Activated naive CD4-positive, alpha-beta T cell treated with anti-CD3 and anti-CD28 coated beads for 36 hours (primary cell): ENCODE measurements at places on chromosomes 13 and 19.

DNA sequence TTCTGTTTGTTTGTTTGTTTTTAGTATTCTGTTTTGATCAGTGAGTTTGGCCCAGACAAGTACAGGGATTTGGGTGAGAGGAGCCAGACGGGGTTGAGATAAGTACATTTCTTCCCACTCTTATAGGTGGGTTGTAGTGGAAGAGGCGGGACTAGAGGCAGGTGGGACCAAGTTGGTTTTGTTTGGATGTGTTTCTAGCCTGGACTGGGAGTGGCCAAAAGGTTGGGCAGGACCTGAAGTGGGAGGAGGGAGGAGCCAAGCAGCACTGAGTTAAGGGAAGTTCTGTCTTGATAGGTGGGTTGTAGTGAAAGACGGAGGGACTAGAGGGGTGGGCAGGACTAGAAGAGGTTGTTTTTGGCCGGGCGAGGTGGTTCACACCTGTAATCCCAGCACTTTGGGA, 9.0 kb downstream of the DNASE2 start:
- peaks cover 23% of the 10 kb centered on the region for H3K36me3 ChIP-seq
- H3K4me3 ChIP-seq, result peak overlapping the region; percentile 4
- no peak overlapping the region for H3K27ac ChIP-seq

GRCh38 chr19:39738814-39739213, 985 bp upstream of the CLC start:
- H3K27ac ChIP-seq, result no peak overlapping the region
- peaks cover 37% of the 10 kb centered on the region for H3K4me1 ChIP-seq
- H3K36me3 ChIP-seq, result no peaks in the 10 kb centered on the region

DNA sequence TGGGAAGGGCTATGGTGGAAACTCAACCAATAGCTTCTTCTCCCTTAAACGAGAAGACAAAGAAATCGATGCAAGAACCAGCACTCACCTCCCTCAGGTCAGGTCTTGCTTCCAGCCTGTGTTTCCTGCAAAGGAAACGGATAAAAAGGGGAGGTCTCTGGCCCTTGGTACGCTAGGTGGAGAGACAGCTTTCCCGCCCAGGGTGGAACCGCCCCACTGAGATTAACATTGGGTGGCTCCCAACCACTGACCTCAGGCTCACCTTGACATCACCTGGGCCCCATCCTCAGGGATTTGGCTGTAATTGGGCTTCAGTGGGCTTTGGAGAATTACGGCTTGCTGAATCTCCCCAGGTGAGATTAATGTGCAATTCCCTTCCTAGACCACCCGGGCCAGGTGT, at the start of gene NLRP7:
Gene NLRP7 (minus strand): TSS at position 150 of the 400 bp plus-strand sequence.
- no peaks in the 10 kb centered on the region for H3K27me3 ChIP-seq
- no peak within 1 kb of the TSS for H3K27ac ChIP-seq
- no peak within 1 kb of the TSS for H3K4me3 ChIP-seq
- no peaks in the 10 kb centered on the region for H3K36me3 ChIP-seq

DNA sequence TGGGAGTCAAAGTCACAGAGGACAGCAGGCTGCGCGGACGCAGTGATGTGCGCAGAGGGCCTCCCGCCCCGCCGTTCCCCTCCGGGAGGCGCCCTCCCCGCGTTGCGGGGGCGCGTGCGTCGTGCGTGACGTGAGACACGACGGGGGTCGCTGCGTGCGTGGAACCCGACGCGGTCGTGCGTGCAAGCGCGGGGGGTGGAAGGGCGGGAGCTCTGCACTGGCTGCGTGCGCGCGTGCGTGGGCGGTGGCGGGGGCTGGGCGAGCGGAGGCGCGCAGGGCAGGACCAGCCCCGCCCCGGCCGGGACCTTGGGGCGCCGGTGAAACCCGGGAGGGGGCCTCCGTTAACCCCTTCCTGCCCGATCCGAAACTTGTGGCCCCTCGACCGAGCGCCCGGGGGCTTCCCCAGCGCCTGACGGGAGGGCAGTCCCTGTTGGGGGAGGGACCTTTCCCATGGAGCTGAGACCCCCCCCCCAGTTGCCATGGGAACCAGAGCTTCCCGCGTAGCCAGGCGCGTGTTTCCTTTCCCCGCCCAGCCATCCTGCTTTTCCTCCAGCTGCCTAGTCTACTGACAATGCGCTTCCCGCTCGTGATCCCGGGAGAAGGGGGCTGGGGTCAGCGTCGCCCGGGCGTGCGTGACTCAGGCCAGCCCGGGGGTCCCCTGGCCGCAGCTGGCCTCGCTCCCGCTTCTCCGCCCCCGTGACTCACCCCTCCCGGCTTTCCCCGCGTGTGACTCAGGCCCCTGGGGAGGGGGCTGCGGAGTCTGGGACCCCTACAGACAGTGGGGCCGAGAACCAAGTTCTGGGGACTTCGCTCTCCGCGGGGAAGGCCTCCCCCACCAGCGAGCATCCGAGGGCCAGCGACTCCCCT, 7.3 kb upstream of the HOOK2 start:
- H3K27me3 ChIP-seq, result no peaks in the 10 kb centered on the region
- H3K4me1 ChIP-seq, result peaks cover 32% of the 10 kb centered on the region
- peak; percentile 93 for DNase-seq
- H3K27ac ChIP-seq, result peak overlapping the region; percentile 93
- no peaks in the 10 kb centered on the region for H3K36me3 ChIP-seq

DNA sequence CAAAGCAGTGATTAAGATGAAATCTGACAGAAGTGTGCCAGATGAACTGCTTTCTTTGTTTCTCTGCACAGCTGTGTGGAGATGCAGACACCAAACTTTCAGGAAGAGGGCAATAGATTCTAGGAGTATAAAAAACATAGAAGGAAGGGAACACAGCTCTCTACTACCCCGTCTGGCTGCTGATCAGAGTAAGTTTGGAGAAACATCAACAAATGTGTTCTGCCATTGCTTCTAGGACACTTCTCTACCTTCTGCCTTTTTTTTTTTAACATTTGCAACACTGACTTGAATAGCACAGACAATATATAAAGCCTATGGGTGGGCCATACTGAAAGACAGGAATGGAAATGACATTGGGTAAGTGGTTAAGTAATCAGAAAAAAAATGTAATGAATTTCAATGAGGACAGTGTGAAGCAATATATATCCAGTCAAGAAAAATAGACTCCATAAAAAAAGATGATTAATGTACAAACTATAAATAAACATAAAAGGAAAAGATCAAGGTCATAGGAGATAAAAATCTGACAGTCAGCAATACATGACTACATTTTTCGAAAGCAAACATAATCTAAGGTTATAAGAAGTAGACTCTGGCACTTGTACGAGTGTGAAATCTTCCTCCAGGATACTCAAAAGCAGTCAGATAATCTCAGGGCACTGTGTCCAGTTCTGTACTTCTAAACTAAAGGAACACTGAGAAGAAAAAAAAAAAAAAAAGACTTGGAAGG, 21.4 kb downstream of the NUFIP1 start:
- no peak overlapping the region for H3K27ac ChIP-seq
- no peak overlapping the region for H3K4me3 ChIP-seq
- peaks cover 35% of the 10 kb centered on the region for H3K36me3 ChIP-seq
- H3K4me1 ChIP-seq, result no peaks in the 10 kb centered on the region
- no peaks in the 10 kb centered on the region for H3K27me3 ChIP-seq

DNA sequence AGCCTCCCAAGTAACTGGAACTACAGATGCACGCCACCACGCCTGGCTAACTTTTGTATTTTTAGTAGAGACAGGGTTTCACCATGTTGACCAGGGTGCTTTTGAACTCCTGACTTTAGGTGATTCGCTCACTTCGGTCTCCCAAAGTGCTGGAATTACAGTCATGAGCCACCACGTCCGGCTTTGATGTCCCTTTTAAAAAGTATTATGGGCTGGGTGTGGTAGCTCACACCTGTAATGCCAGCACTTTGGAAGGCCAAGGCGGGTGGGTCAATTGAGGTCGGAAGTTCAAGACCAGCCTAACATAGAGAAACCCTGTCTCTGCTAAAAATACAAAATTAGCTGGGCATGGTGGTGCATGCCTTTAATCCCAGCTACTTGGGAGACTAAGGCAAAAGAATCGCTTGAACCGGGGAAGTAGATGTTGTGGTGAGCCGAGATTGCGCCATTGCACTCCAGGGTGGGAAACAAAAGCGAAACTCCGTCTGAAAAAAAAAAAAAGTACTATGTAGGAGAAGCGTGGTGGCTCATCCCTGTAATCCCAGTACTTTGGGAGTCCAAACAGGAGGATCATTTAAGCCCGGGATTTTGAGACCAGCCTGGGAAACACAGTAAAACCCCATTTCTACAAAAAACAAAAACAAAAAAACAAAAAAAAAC, 22.8 kb upstream of the ERVV-1 start:
- DNase-seq, result no peak
- peaks cover 2% of the 10 kb centered on the region for H3K27me3 ChIP-seq
- no peak overlapping the region for H3K27ac ChIP-seq
- H3K4me1 ChIP-seq, result peaks cover 13% of the 10 kb centered on the region

DNA sequence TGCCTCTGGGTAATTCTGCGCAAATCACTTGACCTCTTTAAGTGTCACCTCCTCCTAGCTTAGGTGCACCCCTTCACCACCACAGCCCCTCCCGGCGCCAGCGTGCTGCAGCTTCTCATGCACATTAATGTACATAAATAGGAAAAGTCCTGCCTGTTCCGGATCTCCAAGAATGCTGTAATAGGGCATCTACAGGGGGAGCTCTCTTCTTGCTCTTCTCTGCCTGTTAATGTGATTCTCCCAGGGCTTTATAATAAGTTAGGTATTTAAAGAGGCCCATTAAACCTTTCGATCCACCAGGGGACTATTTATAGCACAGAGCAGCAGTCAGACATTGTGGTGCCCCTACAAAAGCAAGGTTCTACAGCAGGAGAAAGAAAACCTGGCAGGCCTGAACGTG, 35.3 kb downstream of the SOX1 start:
- no peak overlapping the region for H3K27ac ChIP-seq
- no peak for DNase-seq
- H3K4me1 ChIP-seq, result no peaks in the 10 kb centered on the region
- H3K4me3 ChIP-seq, result no peak overlapping the region
- H3K27me3 ChIP-seq, result peaks cover 58% of the 10 kb centered on the region
- no peaks in the 10 kb centered on the region for H3K36me3 ChIP-seq

DNA sequence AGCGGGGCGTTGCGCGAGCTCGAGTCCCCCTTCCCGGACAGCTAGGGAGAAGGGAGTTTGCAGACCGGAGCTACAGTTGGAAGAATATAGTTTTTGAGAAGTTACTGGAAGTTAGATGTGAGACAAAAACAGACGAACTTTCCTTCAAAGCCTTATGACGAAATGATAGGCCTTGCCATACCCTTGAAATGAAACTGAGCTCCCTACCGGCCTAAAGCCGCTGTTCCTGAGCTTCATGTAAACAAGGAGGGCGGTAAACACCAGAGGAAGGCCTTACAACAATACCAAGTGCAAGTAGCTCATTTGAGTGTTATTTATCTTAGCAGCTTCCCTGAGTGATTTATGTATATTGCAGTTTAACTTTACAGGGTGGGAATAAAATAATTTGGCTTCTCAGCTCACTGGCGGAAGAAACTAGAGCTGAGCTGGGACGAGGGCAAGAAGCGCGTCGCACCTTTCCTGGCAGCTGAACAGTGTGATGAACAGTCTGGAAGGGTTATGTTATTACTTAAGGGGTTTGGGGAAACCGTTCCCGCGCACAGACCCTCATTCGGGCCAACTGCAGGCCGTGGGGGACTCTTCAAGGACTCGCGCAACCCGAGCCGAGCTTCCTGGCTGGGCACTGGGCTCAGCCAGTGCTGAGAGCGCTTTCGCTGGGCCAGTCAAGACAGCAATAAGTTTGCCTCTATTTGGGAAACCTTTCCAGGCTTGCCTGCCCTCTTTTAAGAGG, 111.2 kb downstream of the KCNRG start:
- peak overlapping the region; percentile 81 for H3K4me3 ChIP-seq
- H3K27me3 ChIP-seq, result peaks cover 25% of the 10 kb centered on the region
- peaks cover 2% of the 10 kb centered on the region for H3K36me3 ChIP-seq
- peaks cover 65% of the 10 kb centered on the region for H3K4me1 ChIP-seq

DNA sequence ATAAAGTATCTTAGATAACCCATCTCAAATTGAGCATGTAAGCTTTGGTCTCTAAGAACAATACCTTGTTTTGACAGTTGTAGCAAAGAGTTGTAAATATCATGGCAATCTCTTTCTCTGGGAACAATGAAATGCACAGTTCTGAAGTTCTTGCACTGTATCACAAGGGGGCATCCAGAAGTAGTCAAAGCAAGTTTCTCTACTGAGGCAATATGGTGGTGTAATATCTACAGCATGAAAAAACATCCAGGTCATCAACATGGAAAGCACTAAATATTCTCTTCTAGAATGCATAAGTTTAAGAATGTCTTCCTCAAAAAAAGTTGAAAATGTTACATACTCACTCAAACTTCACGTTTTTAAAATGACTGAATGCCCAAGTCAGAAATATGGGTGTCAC, 19.6 kb downstream of the MTMR6 start:
- H3K27ac ChIP-seq, result no peak overlapping the region
- no peaks in the 10 kb centered on the region for H3K27me3 ChIP-seq
- peaks cover 16% of the 10 kb centered on the region for H3K36me3 ChIP-seq
- no peak overlapping the region for H3K4me3 ChIP-seq
- no peak for DNase-seq

DNA sequence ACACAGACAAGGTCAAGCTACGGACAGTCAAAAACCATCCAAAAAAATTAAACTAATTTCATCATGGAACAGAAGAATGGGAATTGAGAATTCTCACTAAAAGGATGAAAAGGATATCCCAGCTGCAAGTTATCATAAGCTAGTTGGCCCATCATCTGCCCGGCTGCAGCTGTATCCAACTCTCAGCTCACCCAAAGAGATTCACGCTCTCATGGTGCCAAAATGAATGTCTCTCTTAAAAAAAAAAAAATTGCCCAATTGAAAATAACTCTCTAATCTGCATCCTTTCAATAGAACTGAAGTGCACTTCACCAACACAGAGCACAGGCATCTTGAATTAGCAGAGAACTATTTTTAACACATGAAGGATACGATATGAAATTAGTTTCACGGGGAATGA, 20.0 kb downstream of the ENOX1 start:
- H3K27ac ChIP-seq, result no peak overlapping the region
- H3K27me3 ChIP-seq, result peaks cover 24% of the 10 kb centered on the region
- H3K4me1 ChIP-seq, result no peaks in the 10 kb centered on the region
- no peak overlapping the region for H3K4me3 ChIP-seq

- peak overlapping the region; percentile 98 for H3K27ac ChIP-seq
- no peaks in the 10 kb centered on the region for H3K27me3 ChIP-seq
- H3K4me1 ChIP-seq, result peaks cover 50% of the 10 kb centered on the region
- DNase-seq, result peak; percentile 79
These were observed 14.0 kb downstream of the MOB3A start for GRCh38 chr19:2081873-2082810.

DNA sequence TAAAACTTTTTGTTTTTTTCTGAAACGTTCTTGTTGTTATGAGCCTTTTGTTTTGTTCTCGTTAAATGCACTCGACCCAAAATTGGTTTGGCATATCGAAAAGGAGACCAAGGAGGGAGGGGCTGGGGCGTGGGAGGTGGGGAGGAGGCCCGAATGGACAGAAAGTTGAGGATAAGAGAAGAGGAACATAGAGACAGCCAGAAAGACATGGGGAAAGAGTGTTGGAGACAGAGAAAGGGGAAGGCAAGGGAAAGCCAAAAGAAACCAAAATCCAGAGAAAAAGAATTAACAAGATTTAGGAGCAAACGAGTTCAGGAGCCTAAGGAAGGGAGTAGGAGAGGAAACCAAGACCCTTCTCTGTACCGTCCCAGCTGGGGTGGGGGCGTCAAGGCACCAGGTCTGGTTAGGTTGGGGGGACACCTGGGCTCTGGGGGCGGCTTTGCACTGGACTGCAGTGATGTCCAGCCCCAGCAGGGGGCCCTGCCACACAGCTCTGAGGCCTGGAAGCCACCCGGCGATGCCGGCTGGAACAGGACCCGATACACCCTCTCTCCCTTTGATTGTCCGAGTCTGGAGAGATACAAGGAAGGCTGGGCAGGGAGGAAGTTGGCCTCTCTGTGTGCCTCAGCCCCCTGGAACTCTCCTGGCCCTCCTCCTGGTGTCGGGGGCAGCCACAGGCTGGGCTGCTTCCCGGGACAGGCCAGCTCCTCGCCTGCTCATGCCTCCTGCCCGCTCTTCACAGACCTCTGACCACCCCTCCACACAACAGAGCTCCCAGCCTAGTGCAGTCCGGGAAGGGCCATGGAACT, 11.6 kb upstream of the ASF1B start:
- peak overlapping the region; percentile 12 for H3K4me3 ChIP-seq
- no peaks in the 10 kb centered on the region for H3K27me3 ChIP-seq
- peak; percentile 69 for DNase-seq
- H3K36me3 ChIP-seq, result peaks cover 2% of the 10 kb centered on the region
- peaks cover 48% of the 10 kb centered on the region for H3K4me1 ChIP-seq
